ENCODE measurements at places on chromosomes 4 and X.

DNA sequence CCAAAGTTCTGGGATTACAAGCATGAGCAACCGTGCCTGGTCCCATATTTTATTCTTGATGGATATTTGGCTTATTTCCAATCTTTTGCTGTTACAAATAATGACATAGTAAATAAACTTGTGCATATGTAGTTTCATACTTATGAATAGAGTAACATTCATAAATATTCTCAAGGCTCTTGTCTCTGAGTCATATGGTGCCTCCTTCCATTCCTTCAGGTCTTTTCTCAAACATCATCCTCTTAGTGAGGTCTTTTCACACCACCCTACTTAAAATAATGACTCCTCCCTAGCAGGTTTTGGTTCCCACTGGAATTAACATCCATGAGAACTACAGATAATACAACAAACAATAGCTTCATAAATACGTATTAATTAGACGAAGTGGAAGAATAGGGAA is 416.6 kb downstream of the IQCM start:
- DNase-seq: no peak

DNA sequence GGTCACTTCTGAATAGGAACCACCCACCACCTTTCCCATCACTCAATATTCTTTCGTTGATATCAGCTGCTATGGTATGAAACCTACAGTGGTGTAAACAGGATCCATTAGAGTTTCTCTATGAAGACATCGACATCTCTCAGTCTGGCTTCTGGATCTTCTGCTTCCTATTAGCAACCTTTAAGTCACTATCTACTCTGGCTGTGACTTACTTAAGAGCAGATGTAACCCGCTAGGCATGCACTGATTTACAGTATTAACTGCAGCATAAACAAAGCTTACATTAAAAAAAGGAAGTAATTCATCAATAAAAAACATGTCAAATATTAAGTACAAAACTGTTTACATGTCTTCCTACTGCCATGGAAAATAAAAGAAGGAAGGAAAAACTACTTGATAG is 96.4 kb downstream of the ANAPC10 start:
- DNase-seq: no peak

DNA sequence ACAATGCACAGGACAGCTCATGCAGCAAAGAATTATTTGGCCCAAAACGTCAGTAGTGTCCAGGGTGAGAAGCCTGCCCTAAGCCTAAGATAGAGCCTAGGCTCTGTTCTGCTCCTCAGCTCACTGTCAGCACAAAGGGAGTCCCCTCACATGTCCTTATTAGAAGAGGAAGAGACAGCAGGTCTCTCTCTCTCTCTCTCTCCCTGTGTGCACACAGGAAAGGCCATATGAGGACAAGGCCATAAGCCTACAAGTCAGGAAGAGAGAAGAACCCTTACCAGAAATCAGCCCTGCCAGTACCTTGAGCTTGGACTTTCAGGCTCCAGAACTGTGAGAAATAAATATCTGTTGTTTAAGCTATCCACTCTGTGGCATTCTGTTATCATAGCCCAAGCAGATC is 20.4 kb downstream of the FAM184B start:
- no peak for DNase-seq

DNA sequence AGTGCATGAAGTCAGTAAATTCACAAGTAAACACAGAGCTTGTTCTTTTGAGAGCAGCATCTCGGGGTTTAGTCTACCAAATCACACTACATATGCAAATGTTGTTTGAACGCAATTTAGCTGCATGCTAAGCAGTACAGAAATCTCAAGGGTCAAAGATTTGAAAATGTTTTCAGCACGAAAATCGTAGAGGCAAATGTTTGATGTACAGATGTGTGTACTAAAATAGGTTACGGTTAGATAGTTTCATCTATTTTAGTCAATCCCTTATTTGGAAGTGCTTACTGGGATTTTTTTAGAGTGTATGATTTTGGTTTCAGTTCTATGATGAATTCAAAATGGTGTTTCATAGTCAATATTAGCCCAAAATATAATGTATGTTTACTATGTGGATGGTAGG is 1928.2 kb upstream of the TENM3 start:
- DNase-seq: no peak

DNA sequence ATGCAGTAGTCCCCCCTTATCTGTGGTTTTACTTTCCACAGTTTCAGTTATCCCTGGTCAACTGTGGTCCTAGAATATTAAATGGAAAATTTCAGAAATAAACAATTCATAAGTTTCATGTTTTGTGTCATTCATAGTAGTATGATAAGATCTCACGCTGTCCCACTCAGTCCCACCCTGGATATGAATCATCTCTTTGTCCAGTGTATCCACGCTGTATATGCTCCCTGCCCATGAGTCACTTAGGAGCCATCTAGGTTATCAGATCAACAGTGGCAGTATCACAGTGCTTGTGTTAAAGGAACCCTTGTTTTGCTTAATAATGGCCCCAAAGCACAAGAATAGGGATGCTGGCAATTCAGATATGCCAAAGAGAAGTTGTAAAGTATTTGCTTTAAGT is 16.2 kb upstream of the SYTL4 start:
- DNase-seq: no peak

- peak; percentile 72 for DNase-seq
Observed at GRCh38 chr4:122652379-122652778, 31.5 kb upstream of the IL21 start.

GRCh38 chrX:47650164-47651042 is at the start of gene ELK1:
Gene ELK1 (minus strand): TSS chrX:47650563. CDS start chrX:47641441, 9,122 bp downstream.
- peak; percentile 85 for DNase-seq

GRCh38 chr4:3387943-3388361 is 53.8 kb upstream of the HGFAC start:
- no peak for DNase-seq

GRCh38 chrX:39726771-39727170 is 371.0 kb downstream of the BCOR start:
- no peak for DNase-seq

GRCh38 chr4:5912614-5913019 is 19.7 kb upstream of the CRMP1 start:
- DNase-seq: no peak

- no peak for DNase-seq
Observed at GRCh38 chr4:150533673-150534072, 48.3 kb upstream of the MAB21L2 start.

DNA sequence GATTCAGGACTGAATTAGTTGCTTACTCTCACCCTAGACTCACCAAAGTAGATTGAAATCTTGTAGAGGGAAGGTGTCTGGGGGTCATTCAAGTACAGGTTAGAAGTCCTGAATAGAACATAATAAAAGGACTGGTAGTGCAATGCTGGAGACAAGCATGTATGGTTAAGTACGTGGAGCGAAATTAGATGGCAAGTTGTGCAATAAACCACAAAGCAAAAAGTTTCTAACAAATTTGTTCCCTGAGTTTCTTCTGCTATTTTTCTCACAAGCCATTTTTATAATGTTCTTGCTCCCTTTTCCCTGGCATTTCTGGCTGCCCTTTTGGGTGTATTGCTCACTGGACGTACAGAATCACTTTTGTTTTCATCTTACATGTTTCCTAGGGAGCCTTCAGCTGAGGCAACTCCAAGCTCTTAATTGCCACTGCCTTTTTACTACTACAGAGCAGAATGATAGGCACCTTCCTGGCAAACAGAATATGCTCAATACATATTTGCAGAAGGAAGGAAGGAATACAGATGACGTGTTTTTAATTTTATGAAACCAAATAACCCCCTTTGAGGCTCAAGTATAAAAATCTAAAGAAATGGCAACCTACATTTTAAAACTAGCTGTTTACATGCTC is 23.4 kb downstream of the LANCL3 start:
- DNase-seq: no peak

DNA sequence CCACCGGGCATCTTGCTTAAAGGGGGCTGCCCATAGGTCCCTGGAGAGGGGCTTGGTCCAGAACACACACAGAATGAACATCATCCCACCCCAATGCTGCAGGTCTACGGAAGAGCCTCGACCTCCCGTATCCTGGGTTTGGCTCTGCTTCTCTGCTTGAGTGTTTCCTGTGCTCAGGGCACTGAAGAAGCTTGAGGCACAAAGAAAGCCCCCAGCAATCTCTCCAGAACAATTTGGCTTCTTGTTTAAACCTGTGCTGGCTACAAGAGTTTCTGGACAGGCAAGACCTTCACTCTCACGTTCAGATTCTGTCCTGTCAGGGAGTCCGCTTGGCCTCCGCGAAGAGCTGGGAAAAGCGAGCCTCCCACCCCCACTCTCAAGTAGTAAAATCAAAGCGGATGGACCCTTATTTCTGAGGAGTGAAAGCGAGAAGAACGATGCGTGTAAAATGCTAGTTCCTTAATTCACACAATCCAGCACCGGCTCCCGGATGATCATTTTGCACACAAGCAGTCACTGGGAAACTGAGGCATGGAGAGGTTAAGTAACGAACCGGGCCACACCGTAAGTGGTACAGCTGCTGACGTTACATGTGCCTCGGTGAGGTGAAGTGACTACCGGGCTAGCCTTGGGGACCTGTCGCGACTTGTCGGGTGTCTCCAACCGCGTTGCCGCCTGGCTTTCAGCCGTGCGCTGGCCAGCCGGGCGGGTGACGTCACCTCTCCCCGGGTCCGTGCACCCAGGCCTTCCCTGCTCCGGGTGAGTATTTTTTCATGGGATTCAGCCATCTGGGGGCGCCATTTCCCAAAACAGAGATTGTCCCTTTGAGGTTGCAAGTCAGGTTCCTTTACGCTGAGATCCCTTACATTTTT is 3.1 kb upstream of the SFRP2 start:
- DNase-seq: peak; percentile 70

DNA sequence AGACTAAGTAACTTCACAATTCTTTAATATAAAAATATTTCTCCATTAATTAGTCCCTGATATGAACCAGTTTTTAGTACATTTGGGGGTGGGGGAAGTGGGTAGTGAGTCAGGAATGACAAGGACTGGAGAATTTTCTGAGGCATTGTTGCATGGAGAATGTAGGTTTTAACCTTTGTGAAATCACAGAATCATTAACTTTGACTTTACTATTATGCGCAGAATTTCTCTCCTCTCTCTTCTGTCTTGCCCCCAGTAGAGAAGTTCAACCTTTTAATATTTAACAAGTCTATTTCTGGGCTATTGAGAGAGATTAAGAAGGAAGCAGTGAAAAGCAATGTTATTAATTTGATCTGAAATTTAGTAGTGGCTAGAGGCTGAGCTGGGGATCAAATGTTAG is 597.0 kb downstream of the PCDH18 start:
- no peak for DNase-seq

DNA sequence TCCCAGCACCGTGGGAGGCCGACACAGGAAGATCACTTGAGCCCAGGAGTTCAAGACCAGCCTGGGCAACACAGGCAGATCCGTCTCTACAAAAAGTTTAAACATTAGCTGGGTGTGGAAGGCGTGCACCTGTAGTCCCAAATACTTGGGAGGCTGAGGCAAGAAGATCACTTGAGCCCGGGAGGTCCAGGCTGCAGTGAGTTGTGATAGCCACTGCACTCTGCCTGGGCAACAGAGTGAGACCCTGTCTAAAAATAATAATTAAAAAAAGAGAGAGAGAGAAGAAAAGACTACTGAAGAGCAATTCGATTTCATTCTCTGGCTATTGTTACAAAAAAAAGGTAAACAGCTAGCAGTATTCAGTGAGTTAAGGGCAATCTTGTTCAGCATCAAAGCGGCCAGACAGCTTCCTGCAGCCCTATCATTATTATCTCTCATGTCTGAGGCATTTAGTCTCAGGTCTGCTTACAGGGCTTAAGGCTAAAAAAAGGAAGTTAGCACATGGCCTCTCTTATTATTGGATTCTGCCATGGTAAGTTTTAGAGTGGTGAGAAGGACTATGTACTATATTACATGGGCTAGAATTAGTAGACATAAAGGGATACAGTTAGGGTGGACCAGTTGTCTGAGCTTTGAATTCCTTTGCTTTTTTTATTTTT is 37.9 kb downstream of the ARHGEF6 start:
- no peak for DNase-seq

GRCh38 chrX:71578253-71579135 is at the start of gene GCNA:
Gene GCNA (plus strand): TSS chrX:71578437. CDS start chrX:71580822, 2,385 bp downstream.
- no peak for DNase-seq

GRCh38 chr4:88744609-88745008 is 47.0 kb upstream of the NAP1L5 start:
- no peak for DNase-seq

GRCh38 chrX:54495814-54496516 is at the start of gene FGD1:
Gene FGD1 (minus strand): TSS chrX:54496234. CDS start chrX:54495432, 802 bp downstream.
- peak; percentile 46 for DNase-seq

DNA sequence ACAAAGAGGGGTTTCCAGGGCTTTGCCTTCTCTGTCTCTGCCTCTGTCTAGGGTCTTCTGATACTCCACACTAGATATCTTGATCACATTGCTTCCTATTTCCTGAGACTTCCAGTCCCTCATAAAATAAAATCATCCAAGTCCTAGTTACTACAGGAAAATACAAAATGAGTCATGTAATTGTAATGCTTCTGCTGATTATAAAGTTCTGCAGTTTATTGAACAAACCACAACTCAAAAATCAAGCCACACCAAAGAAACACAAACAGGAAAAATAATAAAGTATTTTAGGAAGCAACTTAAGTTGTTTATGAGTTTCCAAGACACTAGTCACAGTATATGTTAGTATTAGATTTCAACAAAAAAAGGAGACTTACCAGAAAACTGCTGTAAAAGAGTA is 695.1 kb upstream of the GALNTL6 start:
- no peak for DNase-seq

DNA sequence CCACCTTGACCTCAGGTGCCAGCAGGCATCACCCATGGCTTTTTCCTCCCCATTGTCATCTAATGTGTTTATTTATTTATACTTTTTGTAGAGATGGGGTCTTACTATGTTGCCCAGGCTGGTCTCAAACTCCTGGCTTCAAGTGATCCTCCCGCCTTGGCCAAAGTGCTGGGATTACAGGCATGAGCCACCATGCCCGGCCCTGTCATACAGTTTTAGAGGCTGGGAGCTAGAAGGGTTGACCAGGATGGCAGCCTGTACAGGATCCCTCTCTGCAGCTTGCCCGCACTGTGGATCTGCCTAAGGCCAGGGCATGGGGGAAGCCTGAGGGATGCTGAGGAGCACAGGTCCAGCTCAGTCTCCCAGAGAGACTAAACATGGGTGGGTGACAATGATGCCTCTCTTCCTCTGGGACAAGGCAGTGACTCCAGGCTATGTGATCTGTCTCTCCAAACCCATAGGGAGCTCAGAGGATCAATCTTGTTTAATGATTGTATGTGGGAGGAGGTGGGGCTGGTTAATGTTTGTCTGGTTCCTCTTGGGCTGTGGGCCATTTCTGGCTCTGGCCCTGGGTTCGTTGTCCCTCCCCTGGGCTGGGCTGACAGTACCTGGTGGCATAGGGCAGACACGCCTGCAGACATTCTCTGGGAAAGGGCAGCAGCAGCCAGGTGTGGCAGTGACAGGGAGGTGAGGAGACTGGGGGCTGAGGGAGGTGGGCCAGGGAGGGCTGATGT is 8.3 kb upstream of the GJB1 start:
- DNase-seq: no peak

GRCh38 chr4:81565142-81565870 is 93.6 kb upstream of the RASGEF1B start:
- no peak for DNase-seq

GRCh38 chr4:78343682-78344081 is 207.9 kb upstream of the ANXA3 start:
- no peak for DNase-seq

GRCh38 chr4:78971326-78971725 is 32.1 kb upstream of the PAQR3 start:
- no peak for DNase-seq

- no peak for DNase-seq
Observed at GRCh38 chr4:28665306-28665705, 1804.7 kb downstream of the STIM2 start.

- no peak for DNase-seq
Observed at GRCh38 chr4:102586002-102586643, 85.0 kb downstream of the NFKB1 start.

GRCh38 chrX:43958529-43958928 is 14.7 kb downstream of the NDP start:
- no peak for DNase-seq

GRCh38 chr4:183035726-183036415 is 63.2 kb upstream of the WWC2 start:
- DNase-seq: no peak
